Muscle of leg (tissue), 16 donors: ENCODE measurements at places on chromosomes 7 and 10. TPM values are rescaled to one million over a fixed set of nuclear protein-coding genes. Genes with fewer than 3 reads are reported as not detected.

Gene PALD1
- polyA plus RNA-seq: 17.3 TPM

Gene OR6B1
- not detected for polyA plus RNA-seq

Gene GPR146
- 2.3 TPM for polyA plus RNA-seq

Gene CALML3
- 0.33 TPM for polyA plus RNA-seq

DNA sequence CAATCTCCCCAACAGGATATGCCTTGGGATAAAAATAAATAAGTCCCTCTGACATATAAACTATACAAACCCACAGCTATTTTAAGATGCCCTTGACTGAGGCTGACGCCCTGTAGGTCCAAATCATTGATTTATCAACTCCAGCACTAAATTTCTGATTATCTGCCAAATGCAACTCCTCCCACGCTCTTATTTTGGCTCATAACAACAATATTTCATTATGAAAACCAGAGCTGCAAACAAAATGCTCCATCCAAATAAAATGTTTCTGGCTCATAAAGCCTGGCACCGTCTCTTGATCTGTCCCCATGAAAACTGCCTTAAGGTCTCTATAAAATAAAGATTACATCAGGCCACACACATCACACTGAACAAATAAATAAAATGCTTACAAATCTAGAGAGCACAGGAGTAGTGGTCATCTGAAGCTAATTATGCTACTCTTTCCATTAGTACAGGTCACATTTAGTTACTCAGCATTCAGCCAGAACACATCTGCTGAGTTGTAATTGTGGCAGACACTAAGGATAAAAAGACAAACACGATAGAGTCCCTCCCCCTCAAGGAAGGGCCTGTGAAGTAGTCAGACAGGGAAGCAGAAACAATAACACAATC lies 28.8 kb downstream of the CACUL1 start:
- DNase-seq: peak; percentile 77

- peak; percentile 12 for DNase-seq
Observed at GRCh38 chr10:121312587-121312986, 285.7 kb downstream of the FGFR2 start.

- DNase-seq: peak; percentile 95
Observed at GRCh38 chr7:25846722-25847121, 305.3 kb upstream of the NFE2L3 start.

DNA sequence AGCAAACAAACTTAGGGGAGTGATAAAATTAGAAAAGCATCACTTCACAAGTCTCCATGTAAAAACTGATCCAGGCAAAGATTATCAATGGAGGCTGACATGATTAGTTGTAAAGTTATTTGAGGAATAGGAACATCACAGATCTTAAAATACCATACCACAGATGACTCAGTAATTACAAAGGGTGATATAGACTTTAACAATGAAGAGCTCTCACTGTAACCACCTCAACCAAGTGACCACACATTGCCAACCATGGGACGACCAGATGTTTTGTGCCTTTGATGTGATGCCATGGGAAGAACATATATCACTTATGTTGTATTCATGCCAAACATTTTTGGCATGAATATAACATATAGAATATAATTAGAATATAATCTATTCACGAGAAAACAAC lies 11.7 kb downstream of the AASS start:
- no peak for DNase-seq

GRCh38 chr10:79984851-79985250 lies 35.9 kb upstream of the SFTPD start:
- DNase-seq: no peak

DNA sequence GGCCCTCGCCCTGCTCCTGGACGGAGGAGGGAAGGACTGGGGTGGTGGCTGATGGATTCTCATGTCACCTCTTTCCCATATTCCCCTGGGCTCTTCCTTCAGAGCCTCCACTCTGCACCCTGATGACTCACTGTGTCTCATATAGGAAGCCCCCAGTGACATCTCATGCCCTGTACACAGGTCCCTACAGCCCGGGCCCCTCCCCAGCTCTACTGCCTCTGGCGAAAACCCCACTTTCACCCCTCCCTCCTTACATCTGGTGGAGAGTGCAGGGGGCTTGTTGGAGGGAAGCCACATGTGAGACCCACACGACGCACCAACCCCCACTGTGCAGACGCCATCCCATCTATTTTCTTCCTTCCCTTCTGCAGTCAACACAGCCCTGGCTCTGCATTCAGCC lies 72.8 kb upstream of the ZNF479 start:
- DNase-seq: no peak

GRCh38 chr10:45063591-45064231 lies 63.0 kb downstream of the ZNF22 start:
- no peak for DNase-seq

DNA sequence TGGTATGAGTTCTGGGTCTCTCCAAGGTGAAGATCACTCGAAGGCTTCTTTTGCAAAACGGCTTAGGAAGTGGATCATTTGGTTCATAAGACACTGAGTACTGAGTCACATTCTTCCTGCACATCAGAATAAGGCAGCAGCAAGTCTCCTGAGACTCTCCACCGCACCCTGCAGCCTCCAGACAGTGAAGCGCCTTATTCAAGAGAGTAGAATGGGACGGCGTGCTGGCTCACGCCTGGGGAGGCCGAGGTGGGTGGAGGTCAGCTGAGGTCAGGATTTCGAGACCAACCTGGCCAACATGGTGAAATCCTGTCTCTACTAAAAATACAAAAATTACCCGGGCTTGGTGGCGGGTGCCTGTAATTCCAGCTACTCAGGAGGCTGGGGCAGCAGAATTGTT lies 70.3 kb downstream of the C10orf143 start:
- no peak for DNase-seq

GRCh38 chr7:143048827-143049226 lies 3.3 kb upstream of the OR6V1 start:
- DNase-seq: no peak

DNA sequence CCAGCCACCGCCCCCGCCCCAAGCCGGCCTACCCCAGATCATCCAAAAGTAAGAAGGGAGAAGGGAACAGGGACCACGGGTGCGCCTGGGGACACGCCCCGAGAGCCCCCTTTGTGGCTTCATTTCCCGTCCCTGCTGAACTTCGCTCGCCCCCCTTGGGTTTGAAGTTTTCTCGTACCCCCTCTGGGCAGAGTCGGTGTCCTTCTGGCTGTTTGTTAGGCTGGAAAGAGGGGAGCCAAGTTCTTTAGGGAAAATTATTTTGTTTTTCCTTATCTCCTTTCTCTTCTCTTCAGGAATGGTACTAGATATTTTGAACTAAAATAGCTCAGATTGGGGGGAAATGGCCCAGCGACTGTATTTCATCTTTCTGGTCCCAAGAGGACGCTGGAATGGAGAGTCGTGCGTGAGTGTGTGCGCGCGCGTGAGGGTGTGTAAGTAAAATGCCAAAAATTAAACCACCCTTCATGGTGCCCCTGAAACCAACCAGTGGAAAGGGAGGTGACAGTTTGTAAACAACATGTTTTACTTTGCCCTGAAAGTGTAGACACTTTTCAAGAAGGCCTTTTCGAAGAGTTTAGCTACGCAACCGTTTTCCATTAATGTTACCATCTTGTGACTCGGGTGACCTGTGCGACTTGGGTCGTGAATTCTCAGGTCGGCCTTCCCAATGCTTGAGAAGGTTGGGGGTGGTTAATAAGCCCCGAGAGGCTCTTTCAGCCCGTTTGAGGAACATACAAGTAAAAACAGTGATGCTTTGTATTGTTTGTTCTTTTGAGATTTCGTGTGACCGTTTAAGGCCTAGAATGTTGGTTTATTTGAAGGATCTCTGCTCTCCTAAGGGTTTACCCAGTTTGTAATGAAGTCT lies 694 bp downstream of the RBM20 start:
- no peak for DNase-seq

- peak; percentile 18 for DNase-seq
Observed at GRCh38 chr10:99906470-99906869, 103.3 kb downstream of the DNMBP start.

DNA sequence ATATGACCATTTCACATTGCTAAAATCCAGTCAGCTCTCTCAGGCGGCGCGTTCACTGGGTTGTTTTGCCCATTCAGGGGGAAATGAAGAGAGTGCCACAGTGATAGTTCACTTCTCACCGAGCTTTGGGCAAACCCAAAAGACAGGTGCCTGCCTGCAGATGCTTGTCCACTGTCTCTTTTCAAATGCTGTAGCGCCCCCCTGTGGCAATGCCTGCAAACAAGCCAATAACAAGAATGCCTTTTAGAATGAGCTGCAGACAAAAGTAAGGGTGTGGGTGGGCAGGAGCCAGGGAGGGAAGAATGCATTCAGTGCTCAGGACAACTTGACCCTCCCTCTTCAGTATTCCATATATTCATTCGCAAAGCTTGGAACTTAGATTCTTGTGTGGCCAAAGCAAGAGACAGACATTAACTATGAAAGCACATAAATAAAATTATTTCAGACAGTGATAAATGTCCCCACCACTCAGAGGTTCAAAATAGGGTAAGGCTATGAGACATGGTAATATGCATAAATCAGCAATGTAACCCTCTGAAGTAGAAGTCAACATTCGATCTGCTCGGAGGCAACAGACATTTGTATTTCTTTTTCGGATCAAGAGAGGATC lies 86.9 kb downstream of the JAZF1 start:
- peak; percentile 70 for DNase-seq

DNA sequence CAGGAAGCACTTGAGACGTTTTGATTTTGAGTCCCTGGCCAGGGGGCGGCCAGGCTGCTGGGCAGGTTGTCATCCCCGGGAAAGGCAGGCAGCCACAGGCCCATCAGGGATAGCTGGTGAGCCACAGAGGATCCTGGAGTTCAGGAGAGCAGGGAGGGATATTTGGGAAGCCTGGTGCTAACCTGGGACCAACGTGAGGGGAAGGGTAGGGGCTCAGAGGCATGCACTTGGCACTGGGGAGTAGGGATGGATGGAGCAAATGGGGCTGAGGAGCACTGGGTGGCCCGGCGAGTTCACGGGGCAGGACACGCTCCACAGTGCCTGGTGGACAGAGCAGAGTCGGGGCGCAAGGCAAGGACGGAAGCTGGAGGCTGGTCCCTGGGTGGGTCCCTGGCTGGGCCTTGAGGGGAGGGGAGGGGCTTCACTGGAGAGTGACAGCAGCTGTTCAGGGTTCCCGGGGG lies 30.2 kb downstream of the LRRC27 start:
- DNase-seq: no peak

- DNase-seq: no peak
Observed at GRCh38 chr10:14129770-14130169, 201.0 kb downstream of the FRMD4A start.

GRCh38 chr7:31307972-31308371 lies 32.6 kb downstream of the NEUROD6 start:
- DNase-seq: no peak

DNA sequence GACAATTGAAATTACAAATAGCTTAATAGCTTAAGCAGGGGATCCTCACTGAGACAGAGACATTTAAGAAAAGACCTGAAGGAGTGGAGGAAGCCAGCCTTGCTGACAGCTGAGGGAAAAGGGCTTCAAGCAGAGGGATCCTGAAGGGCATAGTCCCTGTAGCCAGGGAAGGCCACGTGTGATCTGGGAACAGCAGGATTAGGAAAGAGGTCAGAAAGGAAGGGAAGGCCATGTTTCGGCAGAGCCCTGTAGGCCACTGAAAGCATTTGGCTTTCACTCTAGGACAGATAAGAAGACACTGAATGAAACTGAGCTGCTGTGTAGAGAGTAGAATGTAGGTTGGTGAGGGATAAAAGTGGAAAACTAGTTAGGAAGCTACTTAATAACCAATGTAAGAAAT lies 3.4 kb upstream of the AKR1C8 start:
- no peak for DNase-seq

DNA sequence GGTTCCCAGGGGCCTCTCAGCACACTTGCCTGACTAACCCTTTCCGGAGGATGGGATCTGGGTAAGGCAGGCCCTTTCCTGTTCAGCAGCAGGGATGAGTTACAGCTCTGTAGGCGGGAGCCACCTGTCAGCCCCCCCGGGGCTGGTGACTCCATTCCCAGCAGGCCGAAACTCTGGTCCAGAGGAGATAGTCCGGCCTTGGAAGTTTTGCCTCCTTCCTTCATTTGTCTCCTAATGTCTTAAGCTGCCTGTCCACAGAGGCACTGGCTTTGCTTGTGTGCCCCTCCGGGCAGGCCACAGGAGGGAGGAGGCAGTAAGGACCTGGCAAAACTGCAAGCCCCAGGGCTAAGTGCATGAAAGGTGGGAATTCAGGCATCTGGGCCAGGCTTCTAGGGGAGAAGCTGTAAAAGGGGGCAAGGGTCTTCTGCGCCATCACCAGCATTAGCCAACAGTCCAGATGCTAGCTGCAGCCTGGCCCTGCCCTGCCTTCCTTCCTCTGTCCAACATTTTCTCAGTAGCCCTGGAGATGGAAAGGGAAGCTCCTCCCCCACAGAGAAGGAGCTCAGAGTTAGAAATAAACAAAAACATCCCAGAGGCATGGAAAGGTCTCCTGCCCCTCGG lies 1.2 kb downstream of the ADIRF start:
- DNase-seq: peak; percentile 74

- no peak for DNase-seq
Observed at GRCh38 chr7:121618182-121618581, 222.1 kb upstream of the FAM3C start.

GRCh38 chr7:18087026-18087686 lies 59.5 kb upstream of the PRPS1L1 start:
- DNase-seq: no peak

GRCh38 chr7:142380069-142380468 lies 122.2 kb upstream of the PRSS58 start:
- DNase-seq: no peak

DNA sequence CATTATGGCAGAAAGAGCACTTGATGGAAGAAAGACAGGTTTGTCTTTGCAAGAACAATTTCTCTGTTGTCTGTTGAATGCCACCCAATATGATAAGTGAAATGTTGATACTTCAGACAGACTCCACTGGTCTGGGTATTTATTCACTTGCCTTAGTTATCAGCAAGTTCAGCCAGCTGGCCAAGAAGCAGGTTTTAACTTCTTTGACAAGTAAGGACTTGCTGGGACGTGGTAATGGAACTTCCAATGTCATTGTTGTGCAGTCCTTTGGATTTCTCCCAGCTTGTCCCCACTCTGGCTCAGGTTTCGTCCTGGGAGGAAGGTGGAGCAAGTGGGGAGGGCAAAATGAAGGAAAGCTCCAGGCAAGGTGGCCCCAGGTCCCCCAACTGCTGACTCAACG lies 497.4 kb downstream of the RPS24 start:
- no peak for DNase-seq

DNA sequence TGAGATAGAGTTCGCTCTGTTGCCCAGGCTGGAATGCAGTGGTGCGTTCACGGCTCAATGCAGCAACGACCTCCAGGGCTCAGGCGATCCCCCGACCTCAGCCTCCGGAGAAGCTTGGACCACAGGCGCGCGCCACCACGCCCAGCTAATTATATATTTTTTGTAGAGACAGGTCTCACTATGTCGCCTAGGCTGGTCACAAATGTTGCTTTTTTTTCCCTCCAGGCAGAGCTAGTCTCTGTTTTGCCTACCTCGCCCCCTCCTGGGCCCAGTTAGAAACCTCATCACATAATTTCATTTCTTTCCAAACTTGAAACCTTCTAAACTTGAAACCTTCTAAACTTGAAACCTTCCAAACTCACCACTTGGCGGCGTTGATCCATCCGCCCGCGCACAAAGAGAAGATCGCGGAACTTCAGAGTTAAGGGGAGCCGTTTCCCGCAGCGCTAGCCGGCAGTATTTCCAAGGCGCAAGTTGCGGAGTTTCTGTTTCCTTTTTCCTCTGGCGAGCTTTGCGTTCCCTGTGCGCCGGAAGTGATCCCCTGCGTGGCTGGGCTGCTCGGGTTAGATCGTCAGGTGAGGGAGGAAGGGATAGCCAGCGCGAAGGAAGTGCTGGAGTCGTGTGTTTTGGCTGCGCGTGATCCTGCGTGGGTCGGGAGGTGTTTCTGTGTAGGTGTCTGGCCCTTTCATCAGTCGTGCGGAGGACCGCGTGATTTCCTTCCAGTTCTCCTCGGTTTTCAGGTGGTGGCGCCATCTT lies at the start of gene SSBP1:
SSBP1 (plus strand) TSS at position 523 of the 756 bp plus-strand sequence. CDS start 809 bp downstream, outside the sequence.
- peak; percentile 99 for DNase-seq
